ENCODE measurements at places on chromosomes 11 and 22.

- no peak for DNase-seq
Measured at GRCh38 chr11:115819014-115819413, 314.8 kb upstream of the CADM1 start.

- no peak for DNase-seq
Measured at GRCh38 chr11:88411265-88411664, 73.7 kb upstream of the CTSC start.

DNA sequence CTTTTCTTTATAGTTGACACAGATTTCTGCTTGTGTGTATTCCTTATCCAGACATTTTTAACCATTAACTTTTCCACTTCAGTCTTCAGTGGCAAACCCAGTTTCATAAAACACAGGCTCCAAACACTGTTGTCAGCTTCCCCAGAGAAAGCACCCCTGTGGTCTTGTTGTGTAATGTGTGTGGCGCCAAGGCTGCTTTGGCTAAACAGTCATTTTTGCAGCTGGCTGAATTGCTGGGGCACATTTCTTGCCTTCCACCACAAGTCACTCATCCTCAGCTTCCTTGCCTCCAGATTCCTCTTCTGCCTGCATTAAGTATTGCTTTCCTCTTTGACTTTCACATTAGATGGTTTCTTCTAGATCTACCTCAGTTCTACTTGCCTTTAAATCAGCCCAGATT lies 40.5 kb downstream of the ARHGAP1 start:
- no peak for DNase-seq

DNA sequence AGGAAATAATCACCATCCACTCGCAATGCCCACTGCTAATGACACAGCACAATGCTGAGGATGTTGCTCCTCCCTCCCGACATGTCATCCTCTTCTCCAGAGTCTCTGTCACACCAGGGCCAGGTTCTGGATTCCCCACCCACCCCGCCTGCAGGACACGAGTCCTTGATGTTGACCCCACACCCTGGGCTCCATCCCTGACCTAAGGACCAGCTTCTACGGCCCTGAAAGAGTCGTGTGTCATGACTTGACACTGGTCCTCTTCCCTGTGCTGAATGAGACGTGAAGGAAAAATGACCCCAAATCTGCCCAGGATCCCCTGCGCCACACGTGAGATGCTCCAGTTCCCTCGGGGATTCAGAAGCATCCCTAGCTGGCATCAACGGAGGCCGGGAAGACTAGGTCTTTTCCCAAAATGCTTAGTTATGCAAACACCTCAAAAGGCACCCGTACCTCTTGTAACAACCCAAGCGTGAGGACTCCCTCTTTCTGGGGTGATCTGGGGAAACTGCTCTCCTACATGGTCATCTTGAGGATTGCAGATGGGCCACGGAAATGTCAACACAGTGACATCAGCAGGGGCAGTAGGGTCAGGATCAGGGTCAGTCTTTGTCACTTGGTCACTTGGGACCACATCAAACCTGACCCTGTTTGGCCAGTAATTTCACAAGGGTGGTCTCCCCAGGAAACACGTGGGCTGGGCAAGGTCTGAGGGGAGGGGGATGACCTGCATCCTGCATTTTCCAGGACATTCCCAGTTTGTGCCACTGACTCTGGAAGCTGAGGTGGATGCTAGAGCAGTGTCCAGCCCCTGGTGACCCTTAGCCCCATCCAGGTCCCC lies 42.0 kb downstream of the IGLL5 start:
- DNase-seq: peak; percentile 58

- no peak for DNase-seq
Measured at GRCh38 chr22:50260434-50260800, 1.1 kb downstream of the MAPK12 start.

DNA sequence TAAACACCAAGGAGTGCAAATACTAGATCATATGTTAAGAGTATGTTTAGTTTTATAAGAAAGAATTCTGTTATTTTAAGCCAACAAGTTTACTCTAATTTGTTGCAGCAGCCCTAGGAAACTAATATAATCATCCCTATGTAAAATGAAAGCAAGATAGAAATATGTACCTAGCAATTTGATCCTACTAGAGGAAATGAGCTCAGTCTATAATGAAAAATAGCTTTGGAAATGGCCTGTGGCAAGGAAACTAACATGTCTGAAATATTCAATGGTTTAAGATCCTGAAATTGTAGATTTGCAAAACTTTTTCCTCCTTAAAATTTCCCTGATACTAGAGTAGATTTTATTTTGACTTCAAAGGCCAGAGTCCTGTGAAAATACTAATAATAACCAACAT lies 112.7 kb upstream of the SLC5A12 start:
- no peak for DNase-seq

- DNase-seq: no peak
Measured at GRCh38 chr11:61702701-61703312, 22.6 kb downstream of the DAGLA start.

DNA sequence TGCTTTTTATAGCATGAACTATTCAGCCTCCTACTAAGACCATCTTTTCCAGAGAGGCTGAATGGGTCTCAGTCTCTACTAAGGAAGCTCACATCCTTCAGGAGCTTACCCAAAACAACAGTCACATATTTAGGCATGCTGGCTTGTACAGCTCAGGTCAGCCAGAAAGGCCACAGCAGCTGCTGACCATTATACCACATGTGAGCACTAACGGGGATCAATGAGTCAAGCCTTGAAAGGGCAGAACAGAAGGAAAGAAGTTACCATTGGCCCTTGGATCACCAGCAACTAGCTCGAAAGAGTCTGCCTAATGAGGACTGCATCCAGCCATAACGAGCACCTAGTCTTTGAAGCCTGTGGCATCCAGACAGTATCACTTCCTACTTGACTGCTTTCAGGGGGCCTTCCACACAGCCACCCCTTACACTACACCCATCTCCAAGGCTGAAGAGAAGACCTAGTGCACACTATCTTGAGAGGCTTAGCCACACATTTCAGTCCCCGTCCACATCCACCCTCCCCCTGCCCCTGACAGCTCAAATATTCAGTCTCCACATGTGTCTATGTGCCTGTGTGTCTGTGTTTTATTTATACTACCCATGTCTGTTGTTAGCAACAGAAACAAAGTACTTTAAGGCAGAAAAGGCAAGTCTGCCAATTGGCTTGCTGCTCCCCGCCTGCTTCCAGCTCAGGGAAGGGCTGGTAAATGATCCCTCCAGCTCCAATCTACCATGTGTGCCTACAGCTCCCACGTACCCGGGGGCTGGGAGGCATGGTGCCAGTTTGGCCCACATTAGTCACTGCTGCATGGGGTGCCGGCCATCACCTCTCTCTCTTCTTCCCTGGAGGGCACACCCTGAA lies 95.5 kb downstream of the RPL27A start:
- DNase-seq: no peak

- peak; percentile 30 for DNase-seq
Measured at GRCh38 chr11:109864151-109864661, 229.0 kb upstream of the ZC3H12C start.

GRCh38 chr11:123822599-123822998 lies 16.4 kb upstream of the OR6M1 start:
- no peak for DNase-seq

DNA sequence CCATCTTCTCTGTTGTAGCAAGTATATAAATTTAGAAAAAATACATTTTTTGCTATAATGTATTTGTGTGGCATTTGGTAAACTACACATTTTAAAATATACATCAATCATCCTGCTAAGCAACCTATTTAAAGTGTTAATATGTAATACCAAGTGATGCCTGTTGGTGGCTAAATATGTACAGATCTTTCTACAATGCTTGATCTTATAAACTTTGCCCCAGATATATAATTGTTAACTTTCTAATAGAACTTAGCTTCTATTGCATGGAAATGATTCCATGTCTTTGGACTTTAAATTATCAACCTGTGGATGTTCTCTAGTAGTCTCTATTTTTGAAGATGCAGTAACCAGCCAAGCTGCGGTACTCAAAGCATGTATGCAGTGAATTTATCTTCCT lies 1260.4 kb upstream of the RAG2 start:
- DNase-seq: peak; percentile 24

GRCh38 chr11:124759266-124760204 lies 2.6 kb downstream of the ESAM start:
- no peak for DNase-seq

GRCh38 chr11:104672897-104673296 lies 225.4 kb downstream of the CASP12 start:
- DNase-seq: no peak

DNA sequence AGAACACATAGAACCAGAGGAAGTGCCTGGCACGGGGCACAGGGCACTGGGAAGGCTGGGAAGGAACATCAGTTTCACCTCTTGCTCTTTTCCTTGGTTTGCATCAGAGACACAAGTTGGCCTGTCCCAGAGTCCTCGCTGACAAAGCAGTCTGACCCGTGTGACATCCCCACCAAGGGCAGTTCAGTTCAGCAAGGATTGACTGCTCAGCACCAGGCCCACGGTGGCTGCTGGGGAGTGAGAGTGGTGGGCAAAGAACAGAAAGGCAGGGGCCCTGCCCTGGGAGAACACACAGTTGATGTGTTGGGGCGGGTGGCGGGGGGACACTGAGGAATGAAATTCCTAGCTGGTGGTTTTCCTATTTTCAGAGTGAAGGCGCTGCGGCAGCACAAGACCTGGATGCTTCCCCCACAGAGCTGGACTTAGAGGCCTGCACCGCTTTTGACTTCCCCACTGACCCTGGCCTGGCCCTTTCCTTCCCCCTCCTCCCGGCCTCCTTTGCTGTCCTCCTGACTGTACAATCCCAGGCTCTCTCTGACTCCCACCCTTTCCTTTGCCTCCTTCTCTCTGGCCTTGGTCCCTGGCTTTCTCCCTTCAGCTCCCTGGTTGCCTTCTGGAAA lies 2.2 kb upstream of the TMPRSS13 start:
- no peak for DNase-seq

- no peak for DNase-seq
Measured at GRCh38 chr11:70078781-70079616, 882 bp downstream of the ANO1 start.

DNA sequence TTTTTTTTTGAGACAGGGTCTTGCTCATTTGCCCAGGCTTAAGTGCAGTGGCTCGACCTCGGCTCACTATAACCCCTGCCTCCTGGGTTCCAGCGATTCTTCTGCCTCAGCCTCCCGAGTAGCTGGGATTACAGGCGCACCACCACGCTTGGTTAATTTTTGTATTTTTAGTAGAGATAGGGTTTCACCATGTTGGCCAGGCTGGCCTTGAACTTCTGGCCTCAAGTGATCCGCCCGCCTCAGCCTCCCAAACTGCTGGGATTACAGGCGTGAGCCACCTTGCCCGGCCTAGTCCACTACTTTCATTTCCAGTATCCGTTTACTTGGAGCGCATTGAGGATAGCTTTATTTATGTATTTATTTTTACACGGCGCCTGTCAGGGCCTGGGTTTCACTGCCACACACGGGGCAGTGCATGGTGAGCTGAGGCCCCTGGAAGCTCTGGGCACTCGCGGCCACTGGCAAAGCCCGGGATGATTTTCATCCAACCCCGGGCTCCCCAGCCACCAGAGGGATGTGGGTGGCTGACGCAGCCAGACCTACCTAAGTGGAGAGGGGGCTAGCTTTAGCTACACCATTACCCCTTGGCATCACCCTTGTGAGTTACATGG lies 6.1 kb upstream of the MCAM start:
- DNase-seq: no peak

DNA sequence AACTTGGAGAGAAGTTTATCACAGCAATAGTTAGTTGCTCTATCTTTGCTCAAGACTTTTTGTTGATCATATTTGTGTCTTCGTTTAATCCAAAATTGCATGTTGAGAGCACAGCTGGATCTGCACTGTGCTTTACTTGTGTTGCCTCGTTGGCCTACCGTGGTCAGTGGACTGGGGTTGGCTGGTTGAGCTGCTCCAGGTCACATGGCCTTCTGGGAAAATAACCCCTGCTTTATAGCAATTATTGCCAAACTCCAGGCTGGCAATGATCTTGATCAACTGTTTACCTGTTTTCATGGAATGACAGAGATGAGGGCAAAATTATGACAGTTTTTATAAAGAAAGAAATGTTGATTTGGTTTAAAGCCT lies 5.7 kb upstream of the PLET1 start:
- DNase-seq: no peak

- DNase-seq: no peak
Measured at GRCh38 chr11:134639586-134640330, 227.7 kb upstream of the B3GAT1 start.

DNA sequence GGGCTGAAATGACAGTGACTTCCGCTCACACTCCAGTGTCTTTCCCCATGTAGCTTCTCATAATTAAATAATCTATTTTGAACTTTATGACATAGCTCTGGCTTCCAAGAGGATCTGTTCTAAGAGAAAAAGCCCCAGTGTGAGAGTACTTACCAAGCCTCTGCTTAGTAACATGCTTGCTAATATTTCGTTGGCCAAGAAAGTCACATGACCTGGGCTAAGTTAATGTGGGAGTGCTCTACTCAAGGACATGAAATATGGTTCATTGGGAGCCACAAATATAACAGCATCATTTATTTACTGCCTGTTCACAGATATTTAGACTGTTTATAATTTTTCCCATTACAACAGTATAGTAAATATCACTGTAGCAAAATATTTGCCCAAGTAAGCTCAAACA lies 42.5 kb downstream of the CCDC73 start:
- peak; percentile 12 for DNase-seq

DNA sequence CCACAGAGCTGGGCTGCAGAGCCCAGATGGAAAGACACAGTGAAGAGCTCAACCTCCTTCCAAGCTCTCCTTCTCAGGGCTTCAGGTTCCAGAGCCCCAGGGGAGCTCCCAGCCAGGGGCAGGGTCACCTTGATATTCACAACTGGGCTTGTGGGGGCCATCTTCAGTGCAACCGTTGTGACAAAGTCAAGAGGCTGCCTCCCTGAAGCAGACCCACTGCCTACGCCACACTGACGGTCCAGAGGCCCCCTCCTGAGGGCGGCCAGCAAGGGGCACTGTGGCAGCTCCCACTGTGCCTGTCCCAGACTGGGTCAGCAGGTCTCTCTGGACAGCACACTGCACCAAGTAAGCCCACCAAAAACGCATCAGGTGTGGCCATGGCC lies 84.1 kb downstream of the DGCR2 start:
- DNase-seq: no peak

- no peak for DNase-seq
Measured at GRCh38 chr22:21003782-21004181, 1.9 kb upstream of the THAP7 start.

DNA sequence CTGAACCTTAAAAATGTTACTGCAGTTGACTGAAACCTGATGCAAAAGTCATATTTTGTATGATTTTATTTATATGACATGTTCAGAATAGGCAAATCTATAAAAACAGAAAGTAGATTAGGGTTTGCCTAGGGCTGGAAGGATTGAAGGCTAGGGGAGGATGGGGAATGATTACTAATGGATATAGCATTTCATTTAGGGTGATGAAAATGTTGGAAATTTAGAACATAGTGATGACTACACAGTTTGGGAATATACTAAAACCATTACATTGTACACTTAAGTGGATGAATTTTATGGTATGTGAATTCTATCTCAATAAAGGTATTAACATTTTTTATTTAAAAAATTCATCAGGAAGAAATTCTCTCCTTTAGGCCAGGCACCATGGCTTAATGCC lies 22.9 kb upstream of the PAFAH1B2 start:
- no peak for DNase-seq

DNA sequence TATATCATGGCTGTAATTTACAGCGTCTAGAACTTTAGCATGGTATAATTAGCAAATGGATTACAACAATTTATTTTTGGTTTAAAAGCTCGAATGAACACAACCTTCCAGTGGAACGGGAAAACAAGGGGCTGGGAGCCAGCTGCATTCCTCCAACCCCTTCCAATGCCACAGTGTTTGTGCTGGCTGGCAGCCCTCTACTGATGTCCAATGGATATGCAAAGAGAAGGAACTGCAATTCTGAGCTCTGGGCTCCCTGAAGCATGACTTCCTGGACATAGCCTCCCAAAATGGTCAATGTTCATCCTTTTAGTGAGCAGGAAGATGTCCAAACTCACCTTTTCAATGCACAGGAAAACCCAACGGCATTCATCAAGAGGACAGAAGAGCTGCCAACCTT lies 288.3 kb downstream of the TENM4 start:
- DNase-seq: no peak
